ENCODE measurements at places on chromosomes 6 and 20.
A peak's percentile ranks its signal among the peaks of the same experiment; 100 is the strongest.

GRCh38 chr6:49782293-49782692 lies 4.8 kb downstream of the PGK2 start:
- no peak for DNase-seq

GRCh38 chr6:145271040-145271439 lies 464.3 kb downstream of the EPM2A start:
- DNase-seq: no peak

- no peak for DNase-seq
Observed at GRCh38 chr6:135658481-135658880, 160.9 kb upstream of the AHI1 start.

- DNase-seq: no peak
Observed at GRCh38 chr20:62832212-62832922, 15.5 kb downstream of the COL9A3 start.

- no peak for DNase-seq
Observed at GRCh38 chr20:5652626-5653553, 97.3 kb upstream of the SHLD1 start.

- DNase-seq: peak; percentile 35
Observed at GRCh38 chr6:143594647-143595046, 83.1 kb upstream of the PHACTR2 start.

- no peak for DNase-seq
Observed at GRCh38 chr6:45473121-45473993, 95.6 kb upstream of the SUPT3H start.

GRCh38 chr6:13615792-13616120 lies 621 bp downstream of the NOL7 start:
- DNase-seq: no peak

- no peak for DNase-seq
Observed at GRCh38 chr6:8400663-8401062, 34.7 kb downstream of the SLC35B3 start.

- no peak for DNase-seq
Observed at GRCh38 chr20:38338849-38339520, 7.3 kb upstream of the LBP start.

GRCh38 chr20:3653921-3654320 lies 9.3 kb downstream of the GFRA4 start:
- DNase-seq: no peak

DNA sequence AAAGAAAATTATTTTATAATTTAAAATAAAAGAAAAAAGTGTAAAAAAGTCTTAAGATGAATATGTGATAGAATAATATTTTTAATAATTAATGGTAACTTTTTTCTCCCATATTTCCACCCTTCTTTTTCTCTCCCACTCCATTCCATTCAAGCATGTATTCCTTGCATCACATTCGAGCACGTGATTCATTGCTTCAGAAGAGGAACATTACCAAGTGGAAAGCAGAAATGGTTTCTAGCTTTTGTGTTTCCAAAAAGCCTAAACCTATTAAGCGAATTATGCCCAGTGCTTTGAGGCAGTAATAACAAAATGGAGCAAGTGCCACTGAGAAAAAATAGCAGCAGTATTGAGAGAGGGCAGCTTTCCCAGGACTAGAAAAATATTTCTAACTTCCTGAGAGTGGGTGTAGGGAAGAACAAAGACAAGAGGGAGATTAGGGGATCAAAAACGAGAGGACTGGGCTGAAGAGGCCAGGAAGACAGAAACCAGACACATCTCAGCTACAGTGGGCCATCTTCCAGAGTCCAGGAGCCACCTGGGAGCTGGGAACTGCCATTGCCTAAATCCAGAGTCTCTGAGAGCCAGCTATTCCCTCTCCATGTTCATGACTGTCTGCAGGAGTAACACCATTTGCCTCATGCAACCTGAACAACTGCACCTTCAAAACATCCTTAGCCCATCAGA lies 15.0 kb upstream of the AKIRIN2 start:
- DNase-seq: no peak

DNA sequence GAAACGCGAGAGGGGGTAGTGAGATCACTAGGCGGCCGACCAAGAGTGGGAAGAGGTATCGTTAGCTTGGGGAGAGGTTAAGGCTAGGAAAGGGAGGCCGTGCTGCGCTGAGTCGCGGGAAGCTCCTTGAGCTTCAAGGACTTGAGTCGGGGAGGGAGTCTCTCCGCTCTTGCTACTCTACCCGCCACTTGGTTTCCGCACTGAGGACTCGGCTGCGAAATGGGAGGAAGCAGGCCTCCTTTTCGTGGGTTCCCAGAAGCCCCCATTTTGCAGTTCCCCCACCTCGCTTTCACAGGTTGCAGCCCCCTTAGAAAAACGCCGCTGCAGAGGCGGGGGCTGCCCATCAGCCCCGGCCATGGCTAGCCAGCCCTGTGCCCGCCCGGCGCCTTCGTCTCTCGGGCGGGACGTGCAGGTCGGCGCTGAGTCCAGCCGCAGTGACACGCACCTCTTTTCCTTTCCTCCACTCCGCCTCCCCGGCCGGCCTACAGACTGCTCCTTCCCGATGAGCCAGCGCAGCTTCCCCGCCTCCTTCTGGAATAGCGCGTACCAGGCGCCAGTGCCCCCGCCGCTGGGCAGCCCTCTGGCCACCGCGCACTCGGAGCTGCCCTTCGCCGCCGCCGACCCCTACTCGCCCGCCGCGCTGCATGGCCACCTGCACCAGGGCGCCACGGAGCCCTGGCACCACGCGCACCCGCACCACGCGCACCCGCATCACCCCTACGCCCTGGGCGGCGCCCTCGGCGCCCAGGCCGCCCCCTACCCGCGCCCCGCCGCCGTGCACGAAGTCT lies 4.9 kb downstream of the VGLL2 start:
- no peak for DNase-seq

DNA sequence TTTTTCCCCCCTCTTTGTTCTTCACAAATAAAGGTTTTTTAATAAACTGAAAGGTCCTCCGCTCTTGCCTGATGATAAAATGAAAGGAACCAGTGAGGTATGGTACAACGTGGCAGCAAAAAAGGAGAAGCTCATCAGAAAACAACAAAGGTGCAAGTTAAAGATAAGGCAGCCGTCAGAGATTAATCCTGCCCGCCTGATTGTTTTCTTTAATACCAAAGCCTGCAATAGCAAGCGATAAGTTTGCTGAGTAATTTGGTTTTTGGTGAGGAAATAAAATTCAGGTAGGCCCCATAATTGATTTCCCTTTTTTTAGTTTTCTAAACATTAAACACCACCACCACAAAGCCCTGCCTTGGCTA lies 177.9 kb downstream of the MBOAT1 start:
- no peak for DNase-seq

GRCh38 chr6:166738386-166739116 lies 111.5 kb upstream of the RPS6KA2 start:
- no peak for DNase-seq

- DNase-seq: no peak
Observed at GRCh38 chr6:88561954-88562315, 395.8 kb upstream of the CNR1 start.

DNA sequence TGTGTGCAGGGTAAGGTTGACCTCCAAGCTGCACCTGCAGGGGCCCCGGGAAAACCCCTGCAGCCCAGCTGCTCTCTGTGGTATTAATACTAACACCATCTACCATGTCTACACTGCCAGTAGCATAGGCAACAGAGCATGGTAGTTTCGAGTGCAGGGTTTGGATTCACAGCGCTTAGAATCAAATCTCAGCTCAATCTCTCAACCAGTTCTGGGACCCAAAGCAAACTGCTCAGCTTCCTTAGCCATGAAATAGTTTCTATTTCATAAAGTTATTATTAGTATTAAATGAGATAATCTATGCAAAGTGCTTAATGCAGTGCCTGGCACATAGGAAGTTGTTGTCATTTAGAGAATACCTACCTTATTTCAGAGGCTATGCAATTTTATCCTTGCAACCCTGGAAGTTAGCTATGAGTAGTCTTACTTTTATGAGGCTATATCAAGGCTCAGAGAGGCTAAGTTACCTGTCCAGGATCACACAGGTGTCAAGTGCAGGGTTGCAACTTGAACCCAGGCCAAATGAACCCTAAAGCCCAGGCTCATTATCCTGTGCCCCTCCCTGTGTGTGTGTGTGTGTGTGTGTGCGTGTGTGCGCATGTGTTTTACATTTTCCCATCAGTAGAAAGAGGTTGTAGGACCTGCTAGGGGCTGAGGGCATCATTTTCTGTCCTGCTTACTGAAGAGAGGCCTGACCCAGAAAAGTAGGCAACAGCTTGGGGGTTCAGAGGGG lies 27.6 kb upstream of the MRPS18A start:
- no peak for DNase-seq

- DNase-seq: no peak
Observed at GRCh38 chr6:162962093-162962492, 234.3 kb downstream of the PACRG start.

GRCh38 chr6:6918216-6918983 lies 189.4 kb upstream of the RREB1 start:
- no peak for DNase-seq

- no peak for DNase-seq
Observed at GRCh38 chr6:144515761-144516160, 230.6 kb downstream of the UTRN start.

DNA sequence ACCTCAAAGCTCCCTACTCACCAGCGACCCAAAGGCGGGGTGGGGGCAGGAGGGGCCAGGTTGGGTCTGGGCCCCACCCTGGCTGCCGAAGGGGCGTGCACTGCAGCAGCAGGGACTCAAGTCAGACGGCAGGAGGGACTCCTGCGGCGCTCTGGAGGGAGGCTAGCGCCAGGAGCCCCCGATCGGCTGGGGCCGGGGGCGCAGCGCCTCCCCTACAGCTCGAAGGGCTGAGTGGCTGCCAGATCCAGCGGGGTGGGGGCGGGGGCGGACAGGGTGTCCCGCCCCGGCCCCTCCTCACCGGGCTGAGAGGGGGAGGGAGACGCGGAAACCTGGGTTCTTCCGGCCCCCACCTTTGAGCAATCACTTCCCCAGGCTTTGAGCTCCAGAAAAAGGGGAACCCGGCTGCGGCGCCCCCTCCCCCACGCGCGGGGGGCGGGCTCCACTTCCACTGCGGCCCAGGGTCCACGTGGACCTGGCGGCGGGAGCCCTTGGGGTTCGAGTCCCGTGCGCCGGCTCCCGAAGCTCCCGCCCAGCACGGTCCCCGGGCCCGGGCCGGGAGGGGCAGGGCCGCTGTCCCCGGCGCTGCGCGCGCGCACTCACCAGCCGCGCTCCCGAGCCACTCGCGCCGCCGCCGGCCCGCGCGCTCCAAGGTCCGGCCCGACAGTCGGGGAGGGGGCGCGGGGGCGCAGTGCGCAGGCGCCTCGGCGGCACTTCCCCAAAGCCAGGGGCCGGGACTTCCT lies at the start of gene RGS19:
Gene RGS19, minus strand, starts transcription at position 246 of the 740 bp plus-strand sequence. CDS start 2,632 bp downstream, outside the sequence.
- no peak for DNase-seq
